Right forelimb (tissue), 1 donor: ENCODE measurements at places on chromosomes 6 and 20.
A peak's percentile ranks its signal among the peaks of the same experiment; 100 is the strongest.

DNA sequence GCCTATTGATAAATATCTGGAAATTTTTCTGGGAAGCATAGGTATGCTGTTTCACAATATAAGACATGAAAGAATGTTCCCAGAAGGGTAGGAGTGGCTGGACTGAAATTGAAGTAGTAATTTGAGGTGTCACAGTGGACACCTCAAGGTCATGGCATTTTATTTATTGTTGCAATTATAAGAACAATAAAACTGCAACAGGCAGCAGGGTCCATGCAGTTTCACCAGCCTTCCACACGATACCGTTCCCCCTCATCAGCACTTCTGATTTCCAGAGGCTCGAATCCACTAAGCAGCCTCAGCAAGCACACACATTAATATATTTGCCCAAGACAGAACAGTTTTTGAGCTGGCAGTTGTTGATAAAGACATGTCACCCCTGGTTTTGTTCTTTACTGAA, 1037.4 kb downstream of the KIF16B start:
- DNase-seq: no peak

DNA sequence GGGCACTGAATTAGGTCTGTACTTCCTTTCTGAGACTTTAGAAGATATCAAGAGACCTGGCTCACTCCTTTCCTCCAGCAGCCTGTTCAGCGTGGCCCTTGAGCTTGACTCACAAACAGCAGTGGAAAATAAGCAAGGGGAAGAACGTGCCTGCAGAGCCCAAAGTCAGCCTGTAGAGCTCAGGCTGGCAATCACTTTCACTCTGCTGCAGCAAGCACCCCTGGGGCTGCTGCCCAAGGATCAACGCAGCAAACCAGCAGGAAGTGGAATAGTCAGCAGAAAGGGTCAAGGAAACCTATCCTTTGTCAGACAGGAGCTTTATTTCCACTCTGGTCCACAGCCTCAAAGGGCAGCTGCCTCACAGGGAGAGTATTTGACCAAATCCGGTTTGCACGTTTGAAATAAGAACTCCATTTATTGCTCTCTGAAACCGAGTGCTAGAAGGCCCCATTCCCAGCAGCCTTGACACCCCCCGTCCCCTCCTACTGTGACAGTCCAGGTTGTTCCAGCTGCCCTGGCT, 77.4 kb downstream of the PRDM1 start:
- no peak for DNase-seq

DNA sequence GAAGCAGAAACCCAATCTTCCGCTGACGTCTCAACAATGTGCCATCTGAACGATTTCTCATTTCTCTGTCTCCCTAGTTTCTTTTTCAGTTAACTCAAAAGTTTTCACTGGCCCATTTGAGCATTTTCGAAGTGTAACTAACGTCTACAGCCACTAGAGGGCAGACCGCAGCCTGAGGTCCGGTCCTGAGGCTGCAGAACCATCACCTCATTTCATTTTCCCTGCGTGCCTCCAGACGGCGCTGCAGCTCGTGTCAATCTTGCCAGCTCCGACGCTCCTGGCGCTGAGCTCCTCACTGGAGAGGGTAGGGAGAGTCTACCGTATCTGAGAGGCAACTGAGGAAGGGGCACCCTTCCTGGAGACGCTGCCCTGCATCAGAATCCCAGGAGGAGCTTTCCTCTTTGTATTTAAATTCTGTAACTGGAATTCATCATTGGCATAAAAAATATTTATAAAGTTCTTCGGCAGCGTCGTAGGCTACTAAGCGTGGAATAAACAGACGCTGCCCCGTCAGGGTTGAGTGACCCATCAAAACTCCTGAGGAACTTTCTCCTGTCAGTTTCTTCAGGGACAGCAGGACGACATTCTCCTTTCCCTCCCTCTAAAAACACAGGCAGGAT, 28.5 kb upstream of the DTNBP1 start:
- DNase-seq: peak; percentile 89

- no peak for DNase-seq
Measured at GRCh38 chr6:105995391-105995865, 90.7 kb upstream of the PRDM1 start.

DNA sequence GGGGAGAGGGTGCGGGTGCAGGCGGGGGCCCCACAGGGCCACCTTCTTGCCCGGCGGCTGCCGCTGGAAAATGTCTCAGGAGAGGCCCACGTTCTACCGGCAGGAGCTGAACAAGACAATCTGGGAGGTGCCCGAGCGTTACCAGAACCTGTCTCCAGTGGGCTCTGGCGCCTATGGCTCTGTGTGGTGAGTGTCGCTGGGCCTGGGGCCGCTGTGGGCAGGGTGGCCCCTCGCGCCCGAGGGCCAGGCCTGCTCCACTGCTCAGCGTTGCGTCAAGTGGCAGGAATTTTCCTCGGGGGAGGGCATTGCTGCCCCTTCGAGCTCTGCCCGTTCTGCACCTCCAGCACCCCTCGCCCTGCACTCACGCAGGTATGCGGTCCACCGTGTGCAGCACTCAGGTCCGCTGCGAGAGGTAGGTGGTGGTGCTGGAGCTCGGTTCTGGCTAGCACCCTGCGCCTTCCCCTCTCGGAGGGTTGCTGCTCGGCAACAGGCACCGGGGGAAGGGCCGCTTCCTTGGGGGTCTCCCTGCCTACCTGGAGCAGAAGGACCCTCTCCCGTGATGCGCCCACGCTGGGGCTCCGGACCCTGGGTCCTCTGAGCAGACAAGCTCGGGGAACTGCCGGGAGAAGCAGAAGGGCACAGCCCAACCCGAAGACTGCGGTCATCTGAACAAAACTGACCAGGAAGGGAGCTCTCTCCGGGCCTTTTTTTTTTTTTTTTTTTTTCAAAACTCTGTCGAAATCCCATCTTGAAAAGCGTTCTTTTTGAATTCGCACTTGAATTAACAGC, 674 bp downstream of the MAPK14 start:
- peak; percentile 61 for DNase-seq

GRCh38 chr6:16649241-16649640, 112.0 kb downstream of the ATXN1 start:
- DNase-seq: no peak

- DNase-seq: no peak
Measured at GRCh38 chr20:38812709-38813573, 7.4 kb downstream of the PPP1R16B start.
